Naive thymus-derived CD8-positive, alpha-beta T cell (primary cell): ENCODE measurements at places on chromosomes 7 and 10. TPM values are rescaled to one million over a fixed set of nuclear protein-coding genes. Genes with fewer than 3 reads are reported as not detected.

- H3K36me3 ChIP-seq, result peaks cover 4% of the 10 kb centered on the region
- no peak overlapping the region for H3K27ac ChIP-seq
- no peaks in the 10 kb centered on the region for H3K27me3 ChIP-seq
- H3K4me1 ChIP-seq, result peaks cover 25% of the 10 kb centered on the region
These were observed 22.8 kb downstream of the MARCHF5 start for GRCh38 chr10:92313750-92314149.

The HOXA9 gene
- total RNA-seq, result not detected

GRCh38 chr10:117666166-117666565 lies 123.6 kb downstream of the EMX2 start:
- H3K27ac ChIP-seq, result no peak overlapping the region
- no peaks in the 10 kb centered on the region for H3K36me3 ChIP-seq
- no peak overlapping the region for H3K4me3 ChIP-seq

GRCh38 chr7:148590471-148590870 lies at the start of gene C7orf33:
TSS of gene C7orf33 (plus strand) at chr7:148590766. CDS start at chr7:148590926, 160 bp downstream.
- H3K27me3 ChIP-seq, result peaks cover 4% of the 10 kb centered on the region
- DNase-seq, result no peak
- no peaks in the 10 kb centered on the region for H3K4me1 ChIP-seq
- H3K27ac ChIP-seq, result no peak within 1 kb of the TSS
- no peaks in the 10 kb centered on the region for H3K36me3 ChIP-seq
- no peak within 1 kb of the TSS for H3K4me3 ChIP-seq

DNA sequence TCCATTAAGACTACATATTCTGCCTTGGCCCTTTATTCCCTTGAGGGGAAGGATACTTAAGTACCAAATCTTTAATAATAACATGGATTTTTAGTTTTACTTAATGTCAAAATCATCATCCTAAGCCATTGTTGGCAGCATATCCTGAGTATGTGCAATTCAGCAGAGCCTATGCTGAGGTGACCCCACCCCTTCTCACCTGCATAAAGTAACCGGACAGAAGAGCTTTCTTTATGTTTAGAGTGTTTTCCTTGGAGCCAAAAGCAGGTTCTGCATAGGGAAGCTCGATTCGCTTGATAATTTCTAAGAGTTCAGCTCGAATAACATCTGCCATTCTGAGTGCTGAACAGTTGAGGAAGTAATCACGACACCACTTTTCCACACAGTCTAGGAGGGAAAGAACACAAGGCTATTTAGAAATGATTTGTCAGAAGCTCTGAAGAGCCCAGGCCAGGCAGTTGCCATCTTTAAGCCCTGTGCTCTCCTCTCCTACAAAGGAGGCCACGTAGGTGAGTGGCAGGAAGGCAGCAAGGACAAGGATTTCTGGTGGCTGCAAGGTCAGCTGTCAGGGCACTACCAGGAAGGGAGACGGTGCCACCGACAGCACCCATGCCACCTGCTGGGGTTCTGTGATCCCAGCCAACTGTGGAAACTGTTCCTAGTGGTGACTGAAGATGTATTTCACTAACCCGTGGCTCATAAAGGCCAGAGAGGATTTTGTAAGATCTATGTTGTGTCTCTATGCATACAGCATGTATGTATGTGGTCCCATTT lies 15.6 kb downstream of the BCCIP start:
- H3K27ac ChIP-seq, result no peak overlapping the region
- no peaks in the 10 kb centered on the region for H3K27me3 ChIP-seq
- H3K4me1 ChIP-seq, result no peaks in the 10 kb centered on the region
- no peak overlapping the region for H3K4me3 ChIP-seq
- no peak for DNase-seq

The PLXNA4 gene
- 0.05 TPM for total RNA-seq

DNA sequence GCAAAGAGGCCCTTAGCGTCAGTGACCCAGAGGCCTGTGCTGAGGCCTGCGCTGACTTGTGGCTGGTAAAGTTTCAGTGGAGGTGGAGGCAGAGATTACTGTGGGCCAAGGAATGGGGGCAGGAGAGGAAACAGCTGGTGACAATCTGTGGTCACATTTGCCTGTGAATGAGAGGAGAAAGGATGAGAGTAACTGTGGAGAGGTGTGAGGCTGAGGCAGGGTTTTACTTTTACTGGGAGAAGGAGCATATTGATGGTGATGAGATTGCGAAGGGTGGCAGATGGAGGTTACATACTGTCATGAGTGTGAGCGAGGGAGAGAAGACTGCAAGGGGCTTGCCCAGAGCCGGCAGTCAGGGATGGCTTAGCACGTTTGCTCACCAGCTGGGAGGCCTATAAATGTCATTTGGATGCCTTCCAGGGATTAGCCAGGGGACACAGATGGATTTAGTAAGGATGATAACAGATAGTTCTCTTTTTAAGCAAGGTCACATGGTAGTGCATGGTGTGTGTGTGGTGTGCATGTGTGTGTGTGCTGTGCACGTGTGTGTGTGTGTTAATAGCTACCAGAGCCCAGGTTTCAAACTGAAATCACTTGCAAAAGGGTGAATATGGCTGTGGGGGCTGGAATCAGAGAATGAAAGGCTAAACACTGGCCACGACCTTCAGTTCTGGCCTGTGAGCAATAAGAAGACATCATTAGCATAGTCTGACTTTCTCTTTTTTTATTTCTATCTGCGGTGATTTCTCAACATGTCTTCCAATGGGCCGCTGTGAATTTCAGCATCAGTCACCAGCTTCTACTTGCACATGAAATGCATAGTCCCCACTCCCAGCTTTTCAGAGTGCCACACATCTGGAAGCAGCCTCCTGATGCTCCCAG lies 291.5 kb upstream of the ZNF32 start:
- no peaks in the 10 kb centered on the region for H3K27me3 ChIP-seq
- DNase-seq, result no peak
- H3K4me1 ChIP-seq, result peaks cover 19% of the 10 kb centered on the region
- no peak overlapping the region for H3K4me3 ChIP-seq
- no peak overlapping the region for H3K27ac ChIP-seq
- H3K36me3 ChIP-seq, result no peaks in the 10 kb centered on the region

DNA sequence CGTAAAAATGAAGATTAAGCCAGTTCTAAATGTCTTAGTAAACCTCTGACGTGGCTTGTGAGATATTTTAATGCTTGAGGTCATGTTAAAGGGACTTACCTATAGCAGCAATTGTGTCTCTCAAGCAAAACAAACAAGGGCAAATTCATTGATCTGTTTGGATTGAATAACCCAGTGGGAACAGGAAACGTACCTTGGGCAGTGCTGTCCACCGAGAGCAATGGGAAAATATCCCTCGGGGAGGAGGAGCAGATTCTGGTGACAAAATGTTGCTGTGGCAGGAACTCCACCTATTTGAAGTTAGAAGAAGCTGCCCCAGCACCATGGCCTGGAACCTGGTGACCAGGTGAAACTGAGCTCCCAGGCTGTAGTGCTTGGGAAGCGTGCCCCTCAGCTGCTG lies 107.1 kb upstream of the FZD8 start:
- H3K27ac ChIP-seq, result no peak overlapping the region
- peaks cover 3% of the 10 kb centered on the region for H3K27me3 ChIP-seq
- H3K4me1 ChIP-seq, result no peaks in the 10 kb centered on the region
- H3K36me3 ChIP-seq, result no peaks in the 10 kb centered on the region
- no peak overlapping the region for H3K4me3 ChIP-seq

DNA sequence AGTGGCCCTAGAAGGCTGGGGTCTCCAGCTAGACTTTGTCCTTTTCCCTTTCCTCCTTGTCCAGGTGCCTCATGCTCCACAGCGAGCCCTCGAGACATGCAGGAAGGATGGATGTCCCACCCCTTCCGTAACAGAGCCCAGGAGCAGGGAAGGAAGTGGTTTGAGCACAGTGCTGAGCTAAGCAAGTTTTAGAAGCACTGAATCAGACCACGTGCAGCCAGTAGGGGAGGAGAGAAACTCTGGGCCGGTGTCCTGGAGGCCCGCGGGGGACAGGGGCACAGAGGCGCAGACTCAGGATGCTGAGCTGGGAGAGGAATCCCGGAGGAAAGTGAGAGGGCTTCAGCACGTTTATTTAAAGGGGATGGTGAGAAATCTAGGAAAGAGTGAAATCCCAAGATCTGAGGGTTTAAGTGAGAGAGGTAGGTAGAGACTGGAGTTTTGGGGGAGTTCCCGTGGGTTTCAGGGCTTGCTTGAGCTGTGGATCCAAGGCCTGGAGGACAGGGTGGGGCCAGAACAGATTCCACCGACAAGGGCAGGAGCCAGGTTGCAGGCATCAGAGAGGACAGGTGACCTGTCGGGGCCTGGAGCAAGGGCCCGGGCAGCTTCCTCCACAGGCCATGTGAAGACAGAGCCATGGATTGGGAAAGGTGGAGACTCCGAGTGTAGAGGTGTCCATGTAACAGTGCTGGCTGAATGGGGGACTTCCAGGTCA lies 4.4 kb upstream of the IRF5 start:
- no peak overlapping the region for H3K27ac ChIP-seq
- H3K27me3 ChIP-seq, result peaks cover 26% of the 10 kb centered on the region
- H3K36me3 ChIP-seq, result peaks cover 6% of the 10 kb centered on the region

The LRRN3 gene
- 332 TPM for total RNA-seq

The LIPN gene
- not detected for total RNA-seq

The NOD1 gene
- 18.9 TPM for total RNA-seq

- peaks cover 8% of the 10 kb centered on the region for H3K27me3 ChIP-seq
- no peak for DNase-seq
- no peak overlapping the region for H3K27ac ChIP-seq
- no peaks in the 10 kb centered on the region for H3K4me1 ChIP-seq
- H3K4me3 ChIP-seq, result no peak overlapping the region
These were observed 134.9 kb downstream of the ZNF22 start for GRCh38 chr10:45135443-45136198.

The STEAP1 gene
- not detected for total RNA-seq

DNA sequence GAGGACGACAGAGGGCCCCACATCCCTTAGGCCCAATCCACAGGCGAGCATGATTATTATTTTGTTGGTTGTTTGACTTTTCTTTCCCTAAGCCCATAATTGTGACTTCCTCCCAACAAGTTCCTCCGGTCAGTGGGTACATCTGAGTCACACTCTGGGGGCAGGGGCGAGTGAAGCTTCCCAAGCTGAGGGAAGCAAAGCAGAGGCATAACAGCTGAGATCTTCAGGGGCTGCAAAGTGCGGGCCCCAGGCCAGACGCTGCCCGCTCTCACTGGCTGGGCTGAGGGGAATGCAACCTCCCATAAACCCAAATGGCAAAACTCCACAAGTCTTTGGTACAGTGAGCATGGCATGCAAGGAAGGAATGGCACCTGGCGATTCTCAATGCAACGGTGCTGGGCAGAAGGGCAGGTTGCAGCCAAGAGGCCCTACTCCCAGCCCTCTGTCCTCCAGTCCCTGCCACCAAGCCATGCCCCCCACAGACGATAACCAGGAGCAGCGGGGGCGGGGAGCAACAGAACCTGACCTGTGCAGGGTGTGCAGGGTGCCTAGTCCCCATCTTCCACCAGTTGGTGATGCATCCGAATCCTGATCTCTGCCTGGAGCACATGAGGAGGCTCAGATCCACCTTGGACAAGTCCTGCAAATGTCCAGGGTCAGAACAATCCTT lies 25.3 kb downstream of the TNS3 start:
- no peak for DNase-seq
- H3K27ac ChIP-seq, result no peak overlapping the region
- no peaks in the 10 kb centered on the region for H3K27me3 ChIP-seq
- H3K4me3 ChIP-seq, result no peak overlapping the region

DNA sequence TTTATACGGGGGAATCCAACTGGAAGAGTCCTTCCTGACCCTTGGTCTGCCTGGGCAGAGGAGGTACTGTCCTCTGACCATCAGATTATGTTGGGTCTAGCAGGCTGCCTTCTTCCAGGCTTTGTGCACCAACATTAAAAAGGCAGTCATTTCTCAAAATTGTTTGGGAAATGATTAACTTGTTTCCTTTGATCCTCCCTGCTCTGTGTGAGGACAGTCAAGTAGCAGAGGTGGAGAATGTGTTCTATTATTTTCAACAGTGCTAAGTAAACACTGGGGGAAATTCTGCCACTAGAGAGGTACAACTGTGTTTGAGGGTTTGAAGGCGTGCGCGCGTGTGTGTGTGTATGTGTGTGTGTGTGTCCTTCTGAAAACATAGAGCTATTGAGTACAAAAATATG lies 20.6 kb downstream of the ACSL5 start:
- no peak for DNase-seq
- H3K4me1 ChIP-seq, result peaks cover 10% of the 10 kb centered on the region
- peak overlapping the region; percentile 21 for H3K27ac ChIP-seq
- peaks cover 7% of the 10 kb centered on the region for H3K36me3 ChIP-seq
- no peaks in the 10 kb centered on the region for H3K27me3 ChIP-seq

DNA sequence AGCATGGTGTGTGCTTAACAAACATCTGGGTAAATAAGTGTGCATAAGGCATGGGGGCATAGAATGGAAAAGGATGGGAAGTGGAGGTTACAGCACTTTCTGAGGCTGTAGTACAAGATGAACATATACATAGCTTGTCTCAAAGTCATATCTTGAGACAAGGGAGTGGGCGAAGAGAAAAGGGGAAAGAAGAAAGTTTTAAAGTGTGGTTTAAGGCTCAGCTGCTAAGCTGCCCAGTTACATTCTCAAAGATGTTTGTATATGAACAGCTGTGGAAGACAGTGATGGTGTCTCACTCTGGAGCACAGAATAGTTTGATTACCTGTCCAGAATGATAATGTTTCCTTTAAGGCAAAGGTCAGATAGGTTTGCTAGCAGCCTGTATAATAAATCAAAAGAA lies 61.9 kb upstream of the LANCL2 start:
- DNase-seq, result no peak
- no peak overlapping the region for H3K4me3 ChIP-seq
- H3K27ac ChIP-seq, result no peak overlapping the region
- H3K27me3 ChIP-seq, result peaks cover 14% of the 10 kb centered on the region

The CALML5 gene
- total RNA-seq, result not detected

GRCh38 chr7:9231630-9232121 lies 798.3 kb downstream of the NXPH1 start:
- no peak overlapping the region for H3K4me3 ChIP-seq
- H3K27me3 ChIP-seq, result no peaks in the 10 kb centered on the region
- H3K4me1 ChIP-seq, result no peaks in the 10 kb centered on the region
- H3K36me3 ChIP-seq, result no peaks in the 10 kb centered on the region
- H3K27ac ChIP-seq, result no peak overlapping the region

The GCK gene
- 0.58 TPM for total RNA-seq

The DDIT4 gene
- 23.8 TPM for total RNA-seq

DNA sequence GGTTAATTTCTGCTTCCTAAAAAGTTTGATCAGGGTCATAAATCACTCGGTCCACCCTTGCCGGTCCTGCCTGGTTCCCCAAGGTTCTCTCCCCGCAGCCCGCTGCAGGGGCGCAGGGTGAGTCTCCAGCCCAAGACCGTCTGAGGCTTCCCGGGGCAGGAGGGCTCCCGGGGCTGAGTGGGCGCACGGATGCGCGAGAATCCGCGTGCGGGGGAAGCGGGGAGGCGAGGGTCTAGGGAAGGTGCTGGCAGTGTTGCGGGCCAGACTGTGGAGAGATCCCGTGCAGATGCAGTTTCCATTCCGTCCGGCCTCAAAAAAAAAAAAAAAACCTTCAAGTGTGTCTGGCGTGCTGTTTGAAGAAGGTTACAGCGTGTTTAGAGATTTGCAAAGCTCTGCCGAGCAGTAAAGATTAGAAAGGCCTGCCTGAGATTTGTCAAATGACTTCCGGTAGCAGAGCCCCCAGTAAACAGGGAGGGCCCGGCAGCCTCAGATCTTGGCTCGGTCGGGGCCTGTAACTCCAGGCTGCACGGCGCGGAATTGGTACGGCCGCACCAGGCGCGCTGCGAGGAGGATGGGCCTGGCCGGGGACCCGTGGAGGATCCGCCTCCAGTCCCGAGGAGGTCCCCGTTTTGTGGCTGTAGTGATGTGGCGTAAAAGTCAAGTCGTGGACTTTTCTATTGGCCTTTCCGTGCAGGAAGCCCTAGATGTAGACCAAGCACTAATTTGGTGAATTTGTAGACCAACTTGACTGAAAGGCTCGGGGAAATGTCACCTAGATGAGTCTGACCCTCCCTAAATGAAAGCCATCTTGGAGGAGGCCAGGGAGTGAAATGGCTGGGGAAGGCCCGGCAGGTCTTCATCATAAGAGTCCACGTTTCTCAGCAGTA lies 293.2 kb upstream of the NFE2L3 start:
- H3K36me3 ChIP-seq, result peaks cover 32% of the 10 kb centered on the region
- H3K4me3 ChIP-seq, result peak overlapping the region; percentile 79
- no peak for DNase-seq
- peaks cover 18% of the 10 kb centered on the region for H3K27me3 ChIP-seq
- H3K27ac ChIP-seq, result no peak overlapping the region
